ENCODE measurements at places on chromosomes 2 and 18.
A peak's percentile ranks its signal among the peaks of the same experiment; 100 is the strongest.

DNA sequence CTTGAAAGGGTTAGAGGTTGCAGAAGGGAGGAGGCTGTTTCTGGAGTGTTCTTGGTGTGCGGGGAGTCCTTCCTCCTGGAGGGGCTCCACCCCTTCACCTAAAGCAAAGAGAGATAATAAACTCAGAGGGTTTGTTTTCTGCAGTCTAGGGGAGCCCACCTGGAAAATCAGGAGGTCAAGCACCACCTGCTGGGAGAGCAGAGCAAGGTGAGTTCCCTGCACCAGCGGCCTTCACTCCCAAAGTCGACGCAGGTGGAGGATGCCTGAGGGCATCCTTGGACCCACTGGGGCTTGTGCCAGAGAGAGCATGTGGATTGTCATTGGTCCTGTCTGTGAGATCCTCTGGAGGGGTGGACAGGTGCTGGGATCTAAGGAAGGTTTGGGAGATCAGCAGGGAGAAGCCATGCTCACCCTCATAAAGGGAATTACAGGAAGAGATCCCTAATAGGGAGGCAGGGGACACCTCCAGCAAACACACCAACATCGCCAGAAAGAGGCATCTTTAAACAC, 116.7 kb downstream of the KCNF1 start:
- no peak for DNase-seq

- no peak for DNase-seq
Observed at GRCh38 chr18:46415532-46416252, 241.3 kb downstream of the LOXHD1 start.

GRCh38 chr2:100350661-100351185, 28.4 kb upstream of the LONRF2 start:
- DNase-seq, result no peak

- no peak for DNase-seq
Observed at GRCh38 chr2:182553483-182553882, 126.6 kb upstream of the PDE1A start.

DNA sequence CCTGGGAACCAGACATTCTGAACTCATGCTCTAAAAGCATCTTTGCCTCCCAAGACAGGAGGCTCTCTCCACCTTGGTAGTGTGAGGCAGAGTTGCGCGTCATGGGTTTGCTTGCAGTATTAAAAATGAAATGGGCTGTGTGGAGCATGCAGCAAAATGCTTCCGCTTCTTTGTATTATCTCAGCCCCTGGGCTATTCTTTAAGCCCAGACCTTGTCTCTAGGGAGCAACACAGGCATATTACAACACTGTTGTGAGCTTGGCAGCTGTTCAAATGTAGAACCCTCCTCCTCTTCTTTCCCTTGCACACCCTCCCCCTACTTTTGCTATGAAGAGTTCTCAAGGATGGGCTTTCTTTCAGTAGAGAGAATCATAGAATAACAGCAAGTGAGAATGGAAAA, 185.1 kb upstream of the LHCGR start:
- no peak for DNase-seq

- DNase-seq, result no peak
Observed at GRCh38 chr2:57890464-57890863, 156.1 kb upstream of the VRK2 start.

- no peak for DNase-seq
Observed at GRCh38 chr2:205722283-205722918, 40.1 kb downstream of the NRP2 start.

GRCh38 chr2:147232225-147232669, 612.6 kb upstream of the ACVR2A start:
- no peak for DNase-seq

DNA sequence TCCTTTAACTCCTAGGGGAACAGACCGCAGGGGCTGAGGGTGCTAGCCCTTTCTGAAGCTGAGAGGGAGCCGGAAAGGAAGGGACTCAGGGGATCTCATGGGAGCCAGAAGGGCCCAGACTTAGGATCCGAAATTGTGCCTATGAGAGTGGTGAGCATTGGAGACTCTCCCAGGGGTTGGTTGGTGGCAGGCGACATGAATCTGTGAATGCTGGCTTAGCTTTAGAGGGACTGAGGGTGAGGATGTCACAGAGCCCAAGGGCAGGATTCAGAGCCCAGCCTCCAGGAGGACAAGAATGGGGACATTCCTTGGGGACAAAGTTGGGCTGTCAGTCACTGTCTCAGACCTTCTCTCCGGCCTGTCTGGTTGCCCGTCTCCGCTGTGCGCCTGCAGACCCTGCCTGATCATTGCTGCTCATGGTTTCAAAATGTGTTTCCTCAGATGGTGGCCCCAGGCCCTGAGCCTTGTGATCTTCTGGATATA, 17.5 kb downstream of the GNLY start:
- DNase-seq, result no peak

DNA sequence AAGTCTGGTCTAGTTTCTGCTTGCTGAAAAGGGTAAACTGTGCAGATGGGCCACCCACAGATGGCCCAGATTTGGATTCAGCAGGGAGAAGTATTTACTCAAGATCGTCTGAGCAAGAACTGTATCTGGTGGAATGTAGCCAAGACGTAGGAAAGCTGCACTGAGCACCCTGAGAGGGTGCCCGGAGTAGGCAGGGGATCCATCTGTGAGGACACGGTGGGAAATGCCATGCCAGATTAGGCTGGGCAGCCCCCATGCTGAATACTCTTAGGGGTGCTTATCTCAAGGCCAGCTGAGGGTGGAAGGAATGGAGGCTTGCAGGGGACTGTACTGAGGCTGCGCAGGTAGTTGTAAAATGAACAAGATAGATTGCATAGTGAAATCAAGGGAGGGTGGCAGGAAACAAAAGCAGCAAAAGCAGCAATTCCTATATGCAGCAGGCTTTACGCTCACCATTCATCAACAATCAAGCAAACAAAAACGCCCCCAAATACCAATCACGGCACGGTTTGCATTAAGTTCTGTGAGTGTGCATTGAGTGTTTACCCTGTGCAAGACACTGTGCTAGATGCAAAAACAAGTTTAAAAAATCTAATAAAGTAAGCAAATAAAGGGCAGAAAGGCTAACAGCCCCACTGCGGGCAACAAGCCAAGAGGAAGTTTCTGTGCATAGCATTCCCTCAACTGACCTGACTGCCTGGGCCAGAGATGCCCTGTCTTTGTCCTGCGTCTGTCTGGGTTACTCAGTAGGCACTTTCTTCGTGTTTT, 32.2 kb upstream of the LPIN2 start:
- no peak for DNase-seq

DNA sequence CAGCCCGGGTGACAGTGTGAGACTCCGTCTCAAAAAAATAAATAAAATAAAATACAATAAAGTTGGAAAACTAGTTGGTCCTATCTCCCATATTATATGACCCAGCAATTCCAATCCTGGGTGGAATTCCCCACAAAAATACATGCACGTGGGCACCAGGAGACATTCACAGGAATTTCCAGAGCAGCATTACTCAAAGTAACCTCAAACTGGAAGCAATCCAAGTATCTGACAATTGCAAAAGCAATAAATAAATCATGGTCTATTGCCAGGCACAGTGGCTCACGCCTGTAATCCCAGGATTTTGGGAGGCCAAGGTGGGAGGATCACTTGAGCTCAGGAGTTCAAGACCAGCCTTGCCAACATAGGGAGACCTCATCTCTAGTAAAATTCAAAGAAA, 101.2 kb upstream of the MAP4K4 start:
- no peak for DNase-seq

DNA sequence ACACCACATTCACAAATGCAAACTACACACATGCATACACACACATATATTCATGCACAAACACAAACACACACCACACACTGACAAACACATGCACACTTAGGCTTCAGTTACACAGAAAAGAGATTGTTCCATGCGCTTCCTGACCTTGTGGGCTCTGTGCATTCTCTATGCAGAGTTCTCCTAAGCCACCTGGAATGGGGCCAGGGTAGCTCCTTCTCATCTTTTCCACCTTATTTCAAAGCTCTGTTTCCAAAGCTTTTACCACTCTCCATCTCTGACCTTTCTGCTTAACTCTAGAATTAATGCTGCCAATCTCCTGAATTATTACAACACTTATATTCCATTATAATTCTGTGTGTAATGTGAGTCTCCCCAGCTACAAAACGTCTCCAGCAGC, 522.3 kb upstream of the MYT1L start:
- no peak for DNase-seq

GRCh38 chr2:66481100-66481549, 46.2 kb downstream of the MEIS1 start:
- no peak for DNase-seq

DNA sequence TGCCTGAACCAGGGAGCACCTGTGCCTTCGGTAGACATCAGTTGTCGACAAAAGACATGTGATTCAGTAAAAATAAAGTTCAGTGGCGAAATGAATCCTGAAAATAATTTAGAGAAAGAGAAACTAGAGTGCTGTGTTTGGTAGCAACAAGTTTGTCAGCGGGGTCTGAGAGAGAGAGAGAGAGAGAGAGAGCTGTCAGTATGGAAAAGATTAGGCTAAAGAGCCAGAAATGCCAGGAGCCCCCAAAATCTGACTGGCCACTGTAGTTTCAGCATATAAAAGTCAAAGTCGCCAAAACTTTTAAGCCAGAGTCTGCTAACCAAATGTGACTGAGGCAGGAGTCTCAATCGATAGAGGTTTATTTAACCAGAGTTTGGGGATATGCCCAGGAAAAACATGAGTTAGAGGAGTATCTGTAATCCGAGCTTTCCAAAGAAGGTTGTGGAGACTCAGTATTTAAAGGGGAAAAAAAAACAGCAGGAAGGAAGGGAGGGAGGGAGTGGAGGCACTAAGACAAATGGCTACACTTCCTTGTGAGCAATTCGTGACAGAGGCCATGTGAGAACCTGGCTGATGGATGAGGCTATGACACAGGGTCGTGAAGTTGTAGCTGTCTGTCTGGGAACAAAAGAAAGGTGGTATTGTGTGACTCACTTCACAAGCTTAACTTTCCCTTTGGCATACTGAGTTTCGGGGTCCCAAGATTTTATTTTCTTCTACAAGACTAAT, 20.5 kb upstream of the GNAL start:
- no peak for DNase-seq

- DNase-seq, result peak; percentile 8
Observed at GRCh38 chr2:237867465-237867864, 8.0 kb downstream of the RAMP1 start.

- no peak for DNase-seq
Observed at GRCh38 chr2:86015006-86015405, 90.7 kb downstream of the POLR1A start.

- DNase-seq, result peak; percentile 86
Observed at GRCh38 chr2:27663285-27664153, at the start of the genes SLC4A1AP and SUPT7L. TSS of gene SLC4A1AP (plus strand) at chr2:27663889. CDS start at chr2:27663915, 26 bp downstream. TSS of gene SUPT7L (minus strand) at chr2:27663614. CDS start at chr2:27662192, 1,422 bp downstream.

DNA sequence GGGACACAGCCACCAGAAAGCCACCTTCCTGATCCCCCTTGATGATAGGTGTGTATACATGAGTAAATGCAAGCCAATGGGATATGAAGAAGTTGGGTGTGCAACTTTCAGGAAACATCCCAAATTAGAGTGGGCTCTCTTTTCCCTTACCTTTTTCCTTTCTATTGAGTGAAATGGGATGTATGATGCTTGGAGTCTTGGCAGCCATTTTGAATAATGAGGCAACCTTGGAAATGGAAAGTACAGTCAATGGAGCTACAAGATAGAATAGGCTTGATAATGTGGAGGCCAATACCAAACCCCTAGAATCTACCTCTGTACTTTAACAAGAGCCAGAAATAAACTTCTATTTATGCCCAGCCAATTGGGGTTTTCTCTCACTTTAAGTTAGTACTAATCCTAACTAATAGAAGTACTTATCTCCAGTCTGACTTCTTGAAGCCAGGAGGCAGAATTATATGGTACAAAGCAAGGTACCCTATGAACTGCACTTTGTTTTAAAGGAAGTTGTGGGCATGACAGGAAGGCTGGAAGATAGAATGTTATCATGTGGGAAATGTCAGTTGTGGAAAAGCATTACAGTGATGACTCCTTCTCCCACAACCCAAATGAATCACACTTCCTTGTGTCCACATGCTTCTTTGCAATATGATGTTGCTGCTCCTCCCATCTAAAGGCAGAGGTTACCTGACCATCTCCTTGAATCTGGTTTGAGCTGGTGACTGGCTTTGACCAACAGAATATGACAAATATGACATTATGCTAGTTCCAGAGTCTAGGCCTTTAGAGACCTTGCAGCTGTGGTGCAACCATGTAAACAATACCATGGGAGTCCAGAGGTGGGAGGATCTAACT, 12.9 kb upstream of the NABP1 start:
- DNase-seq, result no peak

DNA sequence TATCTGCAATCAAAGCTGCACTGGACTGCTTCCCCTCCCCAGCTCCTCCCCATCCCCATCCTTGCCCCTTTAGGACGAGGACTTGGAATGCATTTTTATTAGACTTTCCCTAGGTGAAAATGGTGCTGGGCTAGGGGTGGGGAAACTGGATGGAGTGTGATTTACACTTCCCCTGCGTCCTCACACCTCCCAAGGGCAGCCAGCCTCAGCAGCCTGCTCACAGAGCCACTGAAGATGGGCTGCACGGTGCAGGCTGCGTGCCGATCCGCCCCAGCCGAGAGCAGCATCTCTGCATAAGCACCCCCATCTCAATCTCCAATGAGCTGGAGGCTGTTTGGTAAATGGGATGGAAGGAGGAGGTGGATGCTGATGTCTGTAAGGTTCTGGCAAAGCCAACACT, 87.6 kb downstream of the ZBTB7C start:
- DNase-seq, result no peak

GRCh38 chr2:42566837-42567321, 1.6 kb upstream of the MTA3 start:
- DNase-seq, result no peak

- no peak for DNase-seq
Observed at GRCh38 chr2:180191432-180192124, 184.5 kb upstream of the CWC22 start.

GRCh38 chr18:71798986-71799673, 745.0 kb downstream of the CBLN2 start:
- no peak for DNase-seq

DNA sequence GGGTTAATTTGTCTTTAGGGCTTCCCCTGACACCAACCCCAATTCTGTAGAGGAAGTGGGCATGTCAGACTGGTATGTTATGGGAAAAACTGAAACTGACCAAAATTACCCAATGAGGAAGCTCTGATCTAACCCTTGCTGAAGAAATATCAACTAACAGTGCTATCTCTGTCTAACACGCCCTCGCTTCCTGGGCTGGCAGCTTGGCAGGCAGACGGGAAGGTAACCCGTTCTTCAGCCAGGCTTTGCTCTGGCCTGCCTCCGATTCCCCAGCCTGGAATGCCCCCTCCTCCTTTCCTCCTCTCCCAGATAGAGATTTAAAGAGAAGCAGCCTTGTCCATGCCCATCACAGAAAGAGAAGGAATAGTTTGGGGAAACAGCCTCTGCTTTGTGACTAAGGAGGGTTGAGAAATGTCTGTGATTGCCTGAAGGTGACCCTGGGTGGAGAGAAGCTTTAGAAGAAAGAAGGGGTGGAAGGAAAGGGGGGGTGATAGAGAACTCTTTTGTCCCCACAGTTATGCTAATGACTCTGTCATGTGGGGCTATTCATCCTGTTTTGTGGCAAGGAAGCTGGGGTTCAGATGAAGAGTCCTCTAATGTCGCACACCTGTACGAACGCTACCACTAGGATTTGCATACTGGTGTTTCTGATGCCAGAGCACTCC, 15.4 kb downstream of the HK2 start:
- DNase-seq, result peak; percentile 44

Measured in activated T-cell treated with anti-CD3 and anti-CD28 coated beads, Interleukin-2, amount 50 U/mL, for 48 hours (primary cell).